Brain microvascular endothelial cell (primary cell): ENCODE measurements at places on chromosomes 4 and X.

- DNase-seq = peak; percentile 49
Measured at GRCh38 chr4:55291227-55291640, 54.8 kb upstream of the SRD5A3 start.

- no peak for DNase-seq
Measured at GRCh38 chr4:139858436-139859205, 193.0 kb downstream of the MGST2 start.

GRCh38 chr4:40212674-40213527 is 16.1 kb downstream of the RHOH start:
- DNase-seq = no peak

DNA sequence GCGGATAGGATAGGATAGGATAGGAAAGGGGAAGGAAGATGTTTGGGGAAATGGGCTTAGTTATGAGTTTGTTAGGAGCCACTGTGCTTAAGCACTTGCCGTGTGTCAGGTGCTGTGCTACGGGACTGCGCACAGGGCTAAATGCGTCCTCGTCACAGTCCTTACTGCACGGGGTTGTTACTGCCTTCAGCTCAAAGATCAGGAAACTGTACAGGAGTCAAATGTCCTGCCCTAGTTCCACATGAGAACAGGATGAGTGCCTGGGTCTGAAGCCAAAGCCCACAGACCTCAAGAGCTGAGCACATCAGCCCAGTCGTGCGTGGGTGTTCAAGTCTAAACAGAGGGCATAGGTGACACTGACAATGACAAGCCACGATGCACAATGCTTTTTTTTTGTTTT is 15.0 kb downstream of the ACSL1 start:
- DNase-seq = no peak

DNA sequence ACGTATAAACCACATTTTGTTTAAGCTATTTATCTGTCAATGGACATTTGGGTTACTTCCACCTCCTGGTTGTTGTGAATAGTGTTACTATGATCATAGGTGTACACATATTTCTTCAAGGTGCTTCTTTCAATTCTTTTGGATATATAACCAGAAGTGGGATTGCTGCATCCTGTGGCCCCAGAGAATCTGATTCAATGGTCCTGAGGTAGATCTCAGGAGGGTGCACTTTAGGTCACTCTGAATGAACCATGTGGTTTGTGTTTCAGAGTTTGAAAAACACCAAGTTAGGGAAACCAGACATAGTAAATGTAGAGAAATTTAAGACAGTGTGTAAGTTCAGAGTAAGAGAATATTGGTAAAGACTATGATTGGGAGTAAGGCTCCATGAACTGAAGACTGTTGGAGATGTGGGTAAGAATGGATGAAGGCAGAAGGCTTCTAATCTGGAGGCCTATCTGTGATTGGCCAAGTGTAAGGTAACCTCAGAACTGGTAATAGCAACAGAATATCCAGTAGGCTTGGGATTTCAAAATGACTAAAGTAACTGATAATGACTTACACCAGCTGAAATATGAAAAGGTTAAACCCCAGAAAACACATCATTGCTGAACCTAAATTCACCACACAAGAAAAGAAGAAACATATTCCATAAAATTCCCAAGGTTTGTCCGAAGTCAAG is 236.9 kb downstream of the CAMK2D start:
- DNase-seq = no peak

GRCh38 chr4:157291071-157291470 is 70.5 kb downstream of the GRIA2 start:
- no peak for DNase-seq

- no peak for DNase-seq
Measured at GRCh38 chr4:53963781-53964180, 100.6 kb downstream of the CHIC2 start.

GRCh38 chrX:30982467-30982866 is 89.4 kb downstream of the FTHL17 start:
- no peak for DNase-seq

DNA sequence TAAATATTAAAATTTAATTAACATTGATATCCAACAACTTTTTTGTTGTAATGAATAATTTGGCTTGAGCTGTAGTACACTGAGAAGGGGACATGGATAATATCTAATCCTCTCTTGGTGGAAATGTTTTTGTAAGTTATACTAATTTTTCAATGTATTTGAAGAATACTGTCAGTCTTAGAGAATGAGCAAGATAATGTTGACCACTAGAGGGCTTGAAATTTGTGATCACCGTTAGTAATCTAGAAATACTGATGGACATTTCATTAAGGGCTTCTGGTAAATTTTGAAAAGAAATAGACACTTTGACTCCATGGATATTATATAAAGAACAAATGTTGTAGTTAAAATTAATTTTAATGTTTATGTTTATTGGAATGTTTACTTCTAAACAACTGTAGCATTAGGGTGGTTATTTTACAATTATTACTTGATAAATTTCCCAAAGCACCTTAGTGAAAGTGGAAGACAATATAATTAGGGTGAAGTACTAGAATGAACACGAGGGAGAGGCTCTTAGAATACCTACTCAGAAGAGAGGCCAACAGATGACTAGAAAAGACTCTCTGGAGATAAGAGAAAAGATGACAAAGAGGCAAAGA is 20.0 kb upstream of the CAMK2D start:
- DNase-seq = no peak

DNA sequence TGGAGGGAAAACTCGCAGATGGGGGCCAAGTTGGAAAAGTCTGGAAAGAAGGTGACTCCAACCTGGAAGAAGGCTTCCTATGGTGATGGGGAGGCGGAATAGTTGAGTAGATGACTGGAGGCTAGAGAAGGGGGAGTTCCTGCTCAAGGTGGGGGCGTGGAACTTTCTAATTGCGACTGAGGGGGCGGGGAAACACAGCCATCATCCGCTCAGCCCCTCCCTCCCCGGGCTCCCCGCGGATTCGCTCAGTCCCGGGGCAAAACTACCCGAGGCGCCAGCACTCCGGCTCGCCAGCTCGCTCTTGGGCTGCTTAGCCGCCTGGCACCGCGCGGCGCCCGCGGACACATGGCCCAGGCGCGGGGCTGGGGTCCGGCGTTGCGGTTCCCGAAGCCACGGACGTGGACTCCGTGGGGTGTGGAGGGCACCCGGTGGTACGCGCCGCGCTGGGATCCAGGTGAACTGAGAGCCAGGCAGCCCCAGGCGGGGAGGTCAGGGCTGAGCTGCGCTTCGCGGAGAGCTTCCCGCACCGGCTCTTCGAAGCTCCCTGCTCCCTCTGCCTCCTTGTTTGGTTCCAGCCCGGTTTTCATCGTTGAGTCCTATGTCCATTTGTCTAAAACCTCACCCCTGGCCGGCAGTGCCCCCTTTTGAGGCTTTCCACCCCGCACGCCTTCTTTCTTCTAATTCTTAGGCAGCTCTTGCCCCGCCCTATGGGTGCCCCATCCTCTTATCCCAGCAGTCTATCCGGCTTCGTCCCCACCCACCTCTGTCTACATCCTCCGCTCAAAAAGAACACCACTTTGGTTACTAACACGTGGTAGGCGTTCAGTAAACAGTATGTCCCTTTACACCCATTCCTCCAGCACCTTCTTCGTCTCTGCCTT is 38.9 kb downstream of the STARD8 start:
- no peak for DNase-seq

DNA sequence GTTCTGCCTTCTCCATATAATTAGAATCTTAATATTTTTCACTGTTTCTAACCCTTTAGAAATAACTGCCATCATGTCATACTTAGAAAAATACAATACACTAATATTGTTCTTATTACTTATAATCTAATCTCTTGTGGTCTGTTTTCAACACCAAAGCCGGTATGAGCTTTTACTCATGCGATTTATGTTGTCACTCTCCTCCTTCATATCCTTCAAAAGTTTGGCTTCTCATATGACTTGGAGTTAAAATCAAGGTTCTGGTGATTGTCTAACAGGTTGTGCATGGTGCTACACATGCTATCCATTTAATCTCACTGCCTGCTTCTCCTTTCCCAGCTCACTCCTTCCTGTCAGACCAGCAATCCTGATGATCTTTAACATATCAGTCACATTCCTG is 1392.9 kb downstream of the ARAP2 start:
- no peak for DNase-seq

- DNase-seq = no peak
Measured at GRCh38 chrX:103793545-103793940, 16.9 kb downstream of the PLP1 start.

DNA sequence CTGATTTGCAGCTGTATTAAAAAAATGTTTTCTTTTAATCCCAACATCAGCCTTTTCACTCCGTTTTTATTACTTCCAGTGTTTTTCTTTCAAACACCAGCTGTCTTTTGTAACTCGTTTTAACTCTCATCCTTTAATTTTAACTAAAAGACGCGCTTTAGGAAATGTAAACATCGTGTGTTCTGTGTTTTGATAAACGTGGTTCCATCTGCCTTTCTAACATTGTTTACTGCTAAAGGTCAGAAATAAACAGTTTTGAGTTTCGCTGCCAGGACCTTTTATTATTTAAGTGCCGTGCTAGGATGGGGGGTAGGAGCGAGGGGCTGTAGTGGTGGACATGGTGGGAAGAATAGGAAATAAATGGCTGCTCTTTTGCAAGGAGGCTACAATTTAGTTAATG is 1.5 kb downstream of the N4BP2 start:
- no peak for DNase-seq

DNA sequence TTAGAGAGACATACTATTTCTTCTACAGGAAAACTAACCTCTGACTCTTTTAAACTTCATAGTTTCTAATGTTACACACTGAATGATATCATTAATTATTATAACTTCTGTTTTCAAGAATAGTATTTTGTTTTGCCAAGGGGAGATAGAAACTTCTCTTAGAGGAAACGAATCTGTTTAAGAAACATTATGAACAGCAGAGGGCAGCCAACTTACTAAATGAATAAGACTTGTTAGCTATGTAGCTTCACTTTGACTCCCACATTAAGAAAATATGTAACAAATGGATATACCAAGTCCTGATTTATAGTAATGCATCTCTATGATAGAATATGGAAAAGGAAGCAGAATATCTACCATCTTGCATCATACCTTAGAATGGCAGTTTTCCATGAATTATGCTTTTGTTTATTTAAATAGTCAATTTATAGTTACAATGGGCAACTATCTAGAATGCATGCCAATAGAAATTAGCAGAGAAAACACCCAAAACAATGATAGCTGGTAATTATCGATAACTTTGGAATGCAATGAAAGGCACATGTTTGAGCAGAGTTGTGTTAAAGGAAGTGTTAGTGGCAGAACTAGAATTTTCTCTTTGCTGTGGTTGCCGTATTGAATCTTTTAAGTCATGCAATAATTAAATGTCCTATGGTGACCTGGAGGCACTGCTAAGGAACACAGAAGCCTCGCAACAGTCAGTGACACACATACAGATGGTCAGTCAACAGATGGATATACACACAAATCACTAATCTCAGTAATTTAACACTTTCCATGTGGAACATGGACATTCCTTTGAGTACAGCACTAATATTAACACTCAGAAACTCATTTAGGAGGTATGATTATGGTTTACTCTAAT is 105.7 kb upstream of the PDLIM3 start:
- peak; percentile 54 for DNase-seq

DNA sequence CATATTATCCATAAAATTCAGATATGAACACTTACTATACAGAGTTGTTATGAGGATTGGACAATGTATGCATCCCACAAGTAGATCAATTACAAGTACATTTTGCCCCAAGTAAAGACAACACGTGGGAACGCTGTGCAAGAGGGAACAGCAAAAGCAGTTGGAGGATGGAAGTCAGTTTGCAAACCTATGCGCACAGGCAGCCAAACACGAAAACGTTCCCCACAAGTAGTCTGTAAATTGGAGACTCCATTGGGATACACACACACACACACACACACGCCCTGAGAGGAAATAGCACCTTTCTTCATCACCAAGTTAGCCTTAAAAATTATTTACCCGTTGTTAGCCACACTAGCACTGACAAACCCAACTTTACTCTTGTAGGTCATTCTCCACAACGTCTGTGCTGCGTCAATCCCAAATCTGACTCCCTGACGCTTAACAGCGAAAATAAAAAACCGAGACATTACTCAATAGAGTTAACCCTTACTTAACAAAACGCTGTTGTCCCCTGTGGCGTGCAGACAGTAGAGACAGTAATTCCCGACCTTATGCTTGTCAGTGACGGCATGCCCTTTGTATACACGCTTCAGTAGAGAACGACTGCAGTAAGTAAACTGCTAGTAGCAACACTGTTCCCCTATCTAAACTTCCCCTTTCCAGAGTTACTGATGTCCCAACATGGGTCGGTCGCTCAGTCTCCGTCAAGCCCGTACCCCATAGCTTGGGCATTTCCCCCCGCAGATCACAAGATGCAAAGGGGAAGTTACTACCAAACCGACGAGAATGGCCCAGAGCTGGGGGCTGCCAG is 730 bp downstream of the MANBA start:
- DNase-seq = peak; percentile 67

GRCh38 chrX:153845195-153845594 is 14.9 kb upstream of the PDZD4 start:
- DNase-seq = no peak

DNA sequence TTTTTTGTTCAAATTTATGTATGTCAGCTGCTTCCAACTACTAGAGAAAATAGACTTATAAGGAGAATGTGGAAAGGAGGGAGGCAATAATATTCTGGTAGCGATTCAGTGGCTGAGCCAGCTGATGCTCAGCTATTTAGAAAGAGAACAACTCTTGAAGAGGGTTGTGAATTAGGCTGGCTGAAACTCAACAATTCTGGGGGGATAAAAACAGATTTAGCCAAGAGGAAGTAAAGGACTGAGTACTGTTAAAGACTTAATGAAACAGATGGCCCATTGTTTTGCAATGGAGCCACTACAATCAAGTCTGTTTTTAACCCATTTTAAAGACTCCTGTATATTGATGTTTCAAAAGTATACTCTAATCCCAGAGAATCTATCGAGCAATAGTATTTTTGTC is 1058.9 kb downstream of the C4orf33 start:
- DNase-seq = no peak

DNA sequence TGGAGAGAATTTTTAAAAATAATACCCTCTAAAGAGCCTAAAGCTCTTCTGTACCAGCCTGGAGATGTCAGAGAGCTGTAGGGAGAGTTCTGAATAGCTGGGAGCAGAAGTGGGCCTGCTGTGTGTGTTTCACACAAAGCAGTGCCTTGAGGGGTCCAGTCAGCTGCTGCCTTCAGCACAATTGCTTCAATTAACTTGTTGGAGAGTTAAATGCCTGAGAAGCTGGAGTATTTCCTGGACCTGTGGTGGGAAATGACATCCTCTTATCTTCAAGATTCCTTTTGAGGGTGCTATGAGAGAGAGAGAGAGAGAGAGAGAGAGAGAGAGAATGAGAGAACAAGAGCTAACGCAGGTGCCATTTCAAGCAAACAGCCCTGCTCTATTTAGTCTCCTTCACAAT is 96.2 kb upstream of the IL1RAPL2 start:
- no peak for DNase-seq

DNA sequence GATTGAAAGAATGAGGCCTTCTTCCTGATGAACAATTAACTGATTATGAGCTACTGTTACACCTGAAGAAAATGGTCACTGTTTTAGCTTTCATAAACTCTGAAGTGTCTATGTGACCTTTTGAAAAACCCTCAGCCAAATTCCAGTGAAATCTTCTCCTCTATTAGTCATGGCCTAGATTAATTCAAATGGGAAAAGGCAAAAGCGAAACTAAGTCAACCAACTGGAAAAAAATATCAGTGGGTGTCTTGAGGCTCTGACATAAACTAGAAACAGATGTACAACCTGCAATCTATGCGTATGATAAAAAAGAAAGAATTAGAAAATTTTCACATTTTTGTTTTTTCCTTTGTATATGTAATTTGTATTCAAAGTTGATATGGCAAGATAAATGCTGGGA is 169.4 kb upstream of the BANK1 start:
- peak; percentile 18 for DNase-seq

GRCh38 chr4:184940500-184940899 is 77.8 kb upstream of the HELT start:
- DNase-seq = no peak
